ENCODE measurements at places on chromosomes 12 and 14.

DNA sequence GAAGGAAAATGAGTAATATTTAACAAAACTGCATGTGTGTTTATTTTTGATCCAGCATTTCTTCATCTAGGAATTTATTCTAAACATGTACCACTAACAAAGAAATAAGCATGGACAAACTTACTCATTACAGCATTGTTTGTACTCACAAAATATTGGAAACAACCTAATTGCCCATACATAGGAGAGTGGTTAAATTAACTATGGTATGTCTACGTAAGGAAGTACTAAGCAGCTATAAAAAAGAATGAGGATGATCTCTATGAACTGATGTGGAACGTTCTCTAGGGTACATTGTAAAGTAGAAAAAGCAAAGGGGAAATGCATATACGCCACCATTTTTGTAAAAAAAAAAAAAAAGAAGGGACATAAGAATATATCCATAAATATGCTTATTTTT, 17.4 kb upstream of the TAS2R42 start:
- no peak for DNase-seq

- DNase-seq: no peak
These were observed 25.6 kb downstream of the SINHCAF start for GRCh38 chr12:31300341-31300740.

DNA sequence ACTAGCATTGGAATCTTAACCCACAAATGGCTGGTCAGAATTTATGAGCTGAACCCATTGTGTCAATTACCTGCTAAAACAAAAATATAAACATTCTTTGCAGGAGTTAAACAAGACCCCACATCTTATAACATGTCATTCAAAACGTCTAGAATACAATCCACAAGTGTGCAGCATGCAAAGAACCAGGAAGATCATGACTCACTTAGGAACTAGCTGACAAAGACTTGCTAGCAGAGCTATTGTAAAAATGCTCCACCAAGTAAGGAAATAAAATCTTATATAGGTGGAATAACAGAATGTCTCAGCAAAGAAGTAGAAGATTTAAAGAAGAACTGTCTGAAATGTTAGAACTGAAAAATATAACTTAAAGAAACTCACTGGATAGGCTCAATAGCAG, 26.5 kb upstream of the POC1B start:
- DNase-seq: no peak

DNA sequence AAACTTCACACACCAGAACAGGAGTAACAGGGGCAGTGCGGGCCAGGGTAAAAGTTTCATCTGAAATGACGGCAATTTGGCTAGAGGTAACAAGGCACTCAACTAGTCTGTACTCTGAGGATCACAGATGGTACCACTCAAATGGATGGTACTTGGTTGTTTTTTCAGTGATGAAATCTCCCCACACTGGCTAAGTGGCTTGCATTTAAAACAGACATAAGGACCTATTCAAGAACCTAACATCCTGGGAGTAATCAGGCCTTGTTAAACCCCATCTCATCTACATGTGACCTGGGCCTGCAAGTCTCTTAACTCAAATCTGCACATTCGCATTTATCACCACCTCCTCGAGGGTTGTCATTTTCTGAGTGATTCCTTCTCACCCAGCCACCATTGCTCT, 90.8 kb downstream of the PRKAB1 start:
- DNase-seq: no peak

- DNase-seq: no peak
These were observed 14.0 kb upstream of the CRADD start for GRCh38 chr12:93663006-93663728.

DNA sequence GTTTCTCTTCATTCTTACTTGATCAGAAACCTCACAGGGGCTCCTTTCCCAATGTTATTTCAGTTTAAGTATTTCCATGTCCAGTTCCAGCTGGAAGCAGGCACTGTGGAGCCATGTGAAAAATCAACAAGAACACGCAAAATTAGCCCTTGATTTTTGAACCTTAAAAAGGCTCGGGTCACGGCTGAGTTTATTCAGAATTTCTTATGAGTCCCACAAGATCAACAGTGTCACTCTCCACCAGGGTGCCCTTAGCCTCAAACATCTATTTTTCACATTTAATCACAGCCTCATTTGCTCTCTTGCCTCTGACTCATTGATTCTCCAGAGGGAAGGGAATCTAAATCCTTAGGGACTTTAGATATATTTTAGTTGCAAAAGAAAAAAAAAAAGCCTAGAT, 157.7 kb upstream of the AVPR1A start:
- no peak for DNase-seq
